SW 1271 (cell line): ENCODE measurements at places on chromosomes 1 and 21.

GRCh38 chr1:33332357-33332789 lies 11.5 kb upstream of the A3GALT2 start:
- no peak for DNase-seq

DNA sequence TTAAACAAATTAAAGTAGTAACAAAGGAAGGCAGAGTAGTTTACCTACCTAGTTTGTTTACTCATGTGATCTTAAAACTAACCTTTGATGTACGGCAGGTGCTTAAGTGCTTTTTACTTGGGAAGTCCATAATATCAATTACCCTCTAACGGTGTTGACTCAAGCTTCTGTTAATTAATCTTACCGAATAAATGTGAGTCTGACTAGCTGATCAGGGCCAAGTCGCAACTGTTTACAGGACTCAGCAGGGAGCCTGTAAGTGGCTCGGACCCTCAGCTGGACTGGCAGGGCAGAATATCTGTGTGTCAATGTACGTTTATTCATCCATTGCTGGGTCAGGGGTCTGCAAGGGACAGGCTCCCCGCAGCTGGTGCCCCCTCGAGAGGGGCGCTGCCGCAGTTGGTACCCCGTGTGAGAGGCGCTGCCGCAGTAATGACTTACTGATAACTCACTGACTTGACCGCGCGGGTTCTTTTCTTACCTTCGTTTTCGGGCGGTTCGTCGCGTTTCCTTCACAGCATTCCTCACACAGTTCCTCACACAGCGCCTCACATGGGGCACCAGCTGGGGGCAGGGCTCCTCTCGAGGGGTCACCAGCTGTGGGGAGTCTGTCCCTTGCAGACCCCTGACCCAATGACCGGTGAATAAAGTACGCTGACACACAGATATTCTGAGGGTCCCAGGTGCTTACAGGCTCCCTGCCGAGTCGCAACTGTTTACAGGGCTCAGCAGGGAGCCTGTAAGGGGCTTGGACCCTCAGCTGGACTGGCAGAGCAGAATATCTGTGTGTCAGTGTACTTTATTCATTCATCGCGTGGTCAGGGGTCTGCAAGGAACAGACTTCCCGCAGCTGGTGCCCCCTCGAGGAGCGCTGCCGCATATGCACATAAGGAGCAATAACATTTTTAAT lies 3.0 kb downstream of the FMO1 start:
- peak; percentile 4 for DNase-seq

DNA sequence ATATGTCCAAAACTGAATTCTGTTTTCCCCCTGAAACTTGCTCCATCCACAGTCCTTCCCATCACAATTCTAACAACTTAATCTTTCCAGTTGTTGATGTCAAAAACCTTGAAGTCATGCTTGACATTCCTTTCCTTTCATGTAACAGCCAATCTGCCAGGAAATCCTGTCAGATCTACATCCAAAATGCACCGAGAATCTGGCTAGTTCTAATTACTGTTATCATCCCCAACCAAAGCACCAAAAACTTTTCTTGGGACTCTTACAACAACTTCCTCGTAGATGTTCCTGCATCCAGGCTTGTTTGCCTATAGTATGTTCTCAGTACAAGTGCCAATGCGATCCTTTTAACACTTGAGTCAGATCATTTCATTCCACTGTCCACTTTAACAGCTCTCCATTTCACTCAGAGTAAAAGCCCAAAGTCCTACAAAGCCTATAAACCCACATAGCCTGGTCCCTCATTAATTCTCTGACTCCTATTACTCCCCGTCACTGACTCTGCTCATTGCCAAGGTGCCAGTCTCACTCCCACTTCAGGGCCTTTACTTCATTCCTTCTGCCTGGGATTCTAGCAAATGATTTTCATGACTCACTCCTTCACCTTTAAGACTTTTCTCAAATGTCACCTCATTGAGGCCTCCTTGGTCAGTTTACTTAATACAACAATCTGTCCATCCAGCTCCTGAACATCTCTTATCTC lies 493.2 kb upstream of the NFIA start:
- no peak for DNase-seq

DNA sequence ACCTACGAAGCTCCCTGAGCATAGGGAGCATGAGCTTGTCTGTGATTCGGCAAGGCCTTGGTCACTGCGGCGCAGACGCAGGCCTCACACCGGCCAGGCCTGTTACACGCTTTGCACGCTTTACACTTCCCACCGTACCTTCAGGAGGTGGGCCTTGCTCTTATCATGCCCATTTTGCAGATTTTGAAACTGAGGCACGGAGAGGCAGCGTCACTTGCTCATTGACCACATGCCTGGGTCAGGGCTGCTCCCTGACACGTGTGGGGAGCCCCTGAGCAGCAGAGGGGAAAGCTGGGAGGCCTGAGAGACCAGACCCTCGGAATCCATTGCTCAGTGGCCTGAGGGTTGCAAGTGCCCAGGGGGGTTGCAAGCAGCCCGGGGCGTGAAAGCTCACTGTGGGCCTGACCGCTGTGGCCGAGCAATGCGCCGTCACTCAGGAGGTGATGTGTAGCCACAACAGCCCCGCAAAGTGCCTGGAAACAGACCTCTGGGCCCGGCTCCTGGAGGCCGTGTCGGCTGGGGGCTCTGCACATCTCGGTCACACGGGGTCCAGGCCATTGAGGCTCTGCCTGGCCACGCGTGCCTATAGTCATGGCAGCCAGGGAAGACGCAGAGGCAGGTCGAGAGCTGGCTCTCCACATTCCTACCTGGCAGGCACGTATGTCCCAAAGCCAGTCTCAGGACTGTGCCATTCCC lies 6.9 kb downstream of the ARHGEF16 start:
- DNase-seq: no peak

- no peak for DNase-seq
These were observed 344.2 kb downstream of the OLFM3 start for GRCh38 chr1:101652484-101652883.

- DNase-seq: no peak
These were observed 30.4 kb upstream of the RNF2 start for GRCh38 chr1:185014941-185015340.

GRCh38 chr1:94863919-94864318 lies 43.8 kb downstream of the SLC44A3 start:
- peak; percentile 24 for DNase-seq

DNA sequence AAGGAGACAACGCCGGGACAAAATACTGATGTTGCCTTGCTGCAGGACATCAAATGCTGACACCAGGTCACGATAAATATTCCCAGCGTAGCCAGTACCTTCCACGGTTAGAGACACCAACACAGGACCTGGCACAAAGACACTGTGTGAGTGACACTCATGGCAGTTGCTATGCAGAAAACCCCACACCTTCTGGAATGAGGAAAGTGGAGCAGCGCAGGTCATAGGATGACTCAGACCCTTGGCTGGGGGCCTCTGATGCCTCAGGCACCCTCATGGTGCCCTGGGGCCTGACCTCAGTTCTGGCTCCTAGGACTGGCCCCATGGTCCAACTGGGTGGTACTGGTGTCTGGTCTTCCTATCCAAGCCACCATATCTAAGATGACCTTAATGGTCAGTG lies 7.0 kb downstream of the DCST2 start:
- DNase-seq: no peak

DNA sequence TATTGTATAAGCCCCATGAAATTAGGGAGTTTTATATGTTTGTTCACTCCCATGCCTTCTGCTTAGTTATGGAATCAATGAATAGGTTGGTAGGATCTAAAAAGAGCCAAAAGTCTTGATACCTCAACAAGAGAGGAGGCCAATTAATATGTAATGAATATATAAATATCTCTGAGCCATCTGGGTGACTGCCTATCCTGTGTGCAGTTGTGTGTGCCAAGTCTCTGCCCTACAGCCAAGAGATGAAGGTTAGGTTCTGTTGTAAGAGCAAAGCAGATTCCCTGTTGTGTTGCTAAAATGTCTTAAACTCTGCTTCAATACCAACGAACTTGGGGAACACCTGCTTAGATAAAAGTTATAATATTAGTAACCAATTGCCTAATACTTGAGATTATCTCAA lies 61.8 kb upstream of the GORAB start:
- no peak for DNase-seq

DNA sequence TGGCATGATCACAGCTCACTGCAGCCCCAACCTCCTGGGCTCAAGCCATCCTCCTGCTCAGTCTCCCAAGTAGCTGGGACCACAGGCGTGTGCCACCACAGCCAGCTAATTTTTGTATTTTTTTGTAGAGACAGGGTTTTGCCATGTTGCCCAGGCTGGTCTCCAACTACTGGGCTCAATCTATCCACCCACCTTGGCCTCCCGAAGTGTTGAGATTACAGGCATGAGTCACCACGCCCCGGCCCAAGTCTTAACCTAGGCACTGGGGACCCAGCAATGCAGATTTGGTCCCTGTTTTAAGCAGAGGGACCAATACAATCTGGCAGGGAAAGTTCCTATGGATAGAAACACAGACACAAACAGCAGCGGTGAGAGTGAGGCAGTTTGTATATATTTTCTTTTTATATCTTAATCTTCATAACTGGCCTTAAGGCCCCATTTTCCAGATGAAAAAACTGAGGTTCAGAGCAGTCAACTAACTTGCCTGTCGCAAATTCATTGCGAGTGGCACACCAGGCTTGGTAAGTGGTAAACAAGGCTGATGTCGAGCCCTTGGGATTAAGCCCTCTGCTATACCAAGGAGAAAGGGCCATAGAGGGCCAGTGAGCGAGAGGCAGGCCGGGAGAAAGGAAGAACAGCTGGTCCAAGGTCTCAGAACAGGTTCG lies 77.8 kb upstream of the TINAGL1 start:
- no peak for DNase-seq

DNA sequence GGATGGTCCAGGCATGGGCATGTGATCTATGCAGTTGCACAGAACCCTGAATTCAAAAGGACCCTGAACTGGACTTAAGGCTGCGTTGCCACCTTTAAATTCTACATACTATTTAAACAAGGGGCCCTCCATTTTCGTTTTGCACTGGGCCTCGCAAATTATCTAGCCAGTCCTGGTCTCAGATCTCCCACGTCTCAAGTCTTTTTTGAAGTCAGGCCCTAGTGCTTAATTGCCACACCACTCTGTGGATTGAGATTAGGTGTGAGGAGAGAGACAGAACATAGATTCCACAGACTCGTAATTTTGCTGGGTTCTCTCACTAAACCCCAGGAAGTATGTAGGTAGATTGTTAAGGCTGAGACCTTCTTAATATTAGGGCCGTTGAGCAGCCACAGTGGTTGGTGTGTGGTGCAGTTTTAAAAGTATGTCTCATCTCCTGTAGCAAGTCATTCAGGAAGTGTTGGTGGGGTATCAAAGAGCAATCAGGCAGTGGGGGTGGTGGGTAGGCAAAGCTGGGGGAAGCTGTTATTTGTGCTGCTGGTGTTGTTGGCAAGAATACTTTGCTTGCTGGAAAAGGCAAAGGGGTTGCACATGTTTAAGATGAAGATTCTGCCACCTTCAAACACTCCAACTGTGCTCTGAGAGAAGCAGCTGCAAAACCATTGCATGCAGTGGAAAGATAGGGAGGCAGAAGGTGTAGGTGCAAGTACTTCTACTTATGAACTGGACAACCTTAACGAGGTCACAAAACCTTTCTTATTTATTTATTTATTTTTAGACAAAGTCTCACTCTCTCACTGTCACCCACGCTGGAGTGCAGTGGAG lies 11.2 kb downstream of the CD84 start:
- DNase-seq: no peak

DNA sequence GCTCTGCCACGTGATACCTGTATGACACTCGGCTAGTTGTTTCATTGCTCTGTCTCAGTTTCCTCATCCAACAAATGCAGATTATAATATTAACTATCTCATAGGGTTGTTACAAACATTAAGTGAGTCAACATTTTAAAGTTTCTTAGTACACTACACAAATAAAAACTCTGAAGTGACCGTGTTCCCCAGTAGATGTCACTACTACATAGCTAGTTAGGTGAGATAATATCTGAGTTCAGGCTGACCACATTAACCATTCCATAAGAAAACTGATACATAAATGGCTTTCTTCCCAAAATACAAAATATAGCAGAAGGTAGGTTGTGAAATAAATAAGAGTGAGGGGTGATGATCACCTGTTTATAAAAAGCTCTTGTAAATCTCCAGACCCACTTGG lies 214.1 kb downstream of the NUF2 start:
- DNase-seq: no peak

DNA sequence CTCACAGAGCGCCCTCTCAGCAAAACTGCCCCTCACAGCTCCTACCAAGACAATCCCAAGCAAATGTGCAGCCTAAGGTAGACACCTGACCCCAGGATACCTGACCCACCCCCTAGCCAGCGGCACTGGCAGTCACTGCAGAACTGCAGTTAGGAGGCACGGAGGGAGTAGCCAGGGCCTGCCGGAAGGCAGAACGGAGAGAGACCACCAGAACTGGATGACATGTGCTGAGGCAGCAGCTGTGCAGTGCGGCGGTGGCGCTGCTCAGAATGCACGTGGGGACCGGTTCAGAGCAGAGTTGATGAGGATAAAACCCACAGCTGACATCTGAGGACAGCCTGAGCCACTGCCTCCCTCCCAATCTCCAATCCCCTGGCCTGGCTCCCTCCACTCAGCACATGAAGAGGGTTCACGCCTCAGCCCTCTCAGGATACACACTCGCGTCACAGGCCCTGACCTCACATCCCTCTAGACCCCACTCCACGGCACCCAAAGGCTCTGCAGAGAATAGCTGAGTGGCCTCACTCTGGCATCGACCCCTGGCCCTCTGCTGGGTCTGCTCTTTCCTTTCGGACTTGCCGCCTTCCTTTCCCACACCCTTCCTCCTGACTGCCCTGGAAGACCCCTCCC lies 29.6 kb downstream of the UBE2G2 start:
- no peak for DNase-seq

DNA sequence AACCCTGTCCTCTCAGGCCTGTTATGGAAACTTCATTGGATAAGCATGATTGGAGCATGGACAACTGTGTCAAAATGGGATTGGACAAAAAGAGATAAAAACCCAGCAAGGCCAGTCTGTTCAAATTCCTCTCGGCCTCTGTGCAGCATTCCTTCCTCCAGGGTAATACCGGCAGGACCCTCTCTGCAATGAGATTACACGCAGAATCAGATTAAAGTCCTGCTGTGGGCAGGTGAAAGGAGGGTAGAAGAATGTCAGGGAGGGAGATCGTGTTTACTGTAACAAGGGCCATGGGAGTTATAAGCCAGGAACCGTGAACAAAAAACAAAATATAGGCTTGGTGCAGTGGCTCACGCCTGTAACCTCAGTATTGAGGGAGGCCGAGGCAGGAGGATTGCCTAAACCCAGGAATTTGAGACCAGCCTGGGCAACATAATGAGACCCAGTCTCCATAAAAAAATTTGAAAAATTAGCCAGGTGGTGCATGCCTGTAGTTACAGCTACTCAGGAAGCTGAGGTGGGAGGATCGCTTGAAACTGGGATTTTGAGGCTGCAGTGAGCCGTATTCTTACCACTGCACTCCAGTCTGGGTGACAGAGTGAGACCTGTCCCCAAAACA lies 5.6 kb upstream of the EFHD2 start:
- no peak for DNase-seq
